ENCODE measurements at places on chromosomes 5 and 9. TPM values are rescaled to one million over a fixed set of nuclear protein-coding genes. Genes with fewer than 3 reads are reported as not detected.

ANKRD55 gene
- total RNA-seq = 1.2 TPM

ECM2 gene
- total RNA-seq = 5.2 TPM

PCDHA9 gene
- 12.3 TPM for total RNA-seq

ZCCHC7 gene
- 22.1 TPM for total RNA-seq

TERT gene
- not detected for total RNA-seq

LCN9 gene
- total RNA-seq = not detected

HTR4 gene
- 0.49 TPM for total RNA-seq

FAM151B gene
- 19.2 TPM for total RNA-seq

CER1 gene
- total RNA-seq = not detected

GMCL2 gene
- not detected for total RNA-seq

ANKDD1B gene
- total RNA-seq = 0.98 TPM

PCAT7 gene
- total RNA-seq = not detected

PNPLA7 gene
- total RNA-seq = 0.74 TPM

CTXN3 gene
- 3.2 TPM for total RNA-seq

RC3H2 gene
- total RNA-seq = 95.1 TPM

NOXA1 gene
- total RNA-seq = 2.0 TPM

CDKN2B-AS1 gene
- total RNA-seq = 0.25 TPM

IL31RA gene
- not detected for total RNA-seq

HAUS6 gene
- total RNA-seq = 21.6 TPM

LIFR gene
- total RNA-seq = 43.5 TPM

LCN6 gene
- not detected for total RNA-seq

NRARP gene
- 2.7 TPM for total RNA-seq

DIRAS2 gene
- total RNA-seq = 31.5 TPM

CYSRT1 gene
- total RNA-seq = 0.25 TPM

TTLL11 gene
- total RNA-seq = 13.3 TPM

OR1L8 gene
- not detected for total RNA-seq

PCDHB14 gene
- 13.0 TPM for total RNA-seq

Data from temporal lobe (tissue), 4 donors.